Stimulated activated CD8-positive, alpha-beta memory T cell treated with anti-CD3 and anti-CD28 coated beads, Interleukin-2, amount 100 ng/mL, for 48 hours (primary cell): ENCODE measurements at places on chromosomes 2 and 18.

GRCh38 chr2:31137211-31138036 is 816 bp downstream of the GALNT14 start:
- no peak for DNase-seq

- DNase-seq = no peak
Measured at GRCh38 chr2:241208058-241208457, 19.6 kb downstream of the ANO7 start.

GRCh38 chr18:75433098-75433497 is 5.6 kb upstream of the SMIM21 start:
- no peak for DNase-seq

GRCh38 chr2:20365249-20365817 is 14.7 kb upstream of the PUM2 start:
- DNase-seq = no peak

DNA sequence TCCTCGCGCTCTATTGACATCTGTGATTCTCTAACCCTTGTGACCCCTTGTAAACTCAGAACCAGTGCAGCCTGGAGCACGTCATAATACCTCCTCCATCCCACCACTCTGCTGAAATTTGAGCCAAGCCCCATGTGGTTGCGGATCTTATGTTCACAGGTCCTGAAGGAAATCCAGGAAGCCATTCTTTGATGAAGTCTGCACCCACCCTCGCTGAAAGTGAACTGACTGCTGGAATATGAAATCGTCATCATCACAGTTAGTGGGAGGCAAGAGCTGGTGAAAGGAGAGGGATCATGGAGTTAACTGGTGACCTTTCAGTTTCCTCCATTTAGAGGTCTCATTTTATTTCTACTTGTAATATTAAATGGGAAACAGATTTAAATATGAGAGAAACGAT is 21.6 kb downstream of the ZEB2 start:
- DNase-seq = no peak
